ENCODE measurements at places on chromosomes 12 and 14.

DNA sequence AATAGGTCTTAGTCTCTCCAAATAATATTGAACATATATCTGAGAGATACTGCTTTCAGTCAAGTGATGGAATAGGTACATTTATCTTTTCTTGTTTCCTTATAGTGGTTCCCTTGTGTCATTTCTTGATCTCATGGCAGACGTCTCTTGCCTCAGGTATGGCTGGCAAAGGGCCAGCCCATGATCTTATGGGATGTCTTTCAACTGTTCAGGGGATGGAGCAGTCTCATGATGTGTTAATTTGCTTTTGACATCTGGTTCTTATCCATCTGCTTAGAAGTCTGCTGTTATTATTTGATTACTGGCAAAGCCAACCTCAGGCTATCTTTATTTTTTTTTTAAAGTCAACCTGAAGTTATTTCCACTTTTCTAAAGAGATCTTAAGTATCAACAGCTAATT, 262.9 kb downstream of the TMEM117 start:
- no peak for DNase-seq

GRCh38 chr14:68507544-68508081, 285.3 kb downstream of the ZFP36L1 start:
- no peak for DNase-seq

DNA sequence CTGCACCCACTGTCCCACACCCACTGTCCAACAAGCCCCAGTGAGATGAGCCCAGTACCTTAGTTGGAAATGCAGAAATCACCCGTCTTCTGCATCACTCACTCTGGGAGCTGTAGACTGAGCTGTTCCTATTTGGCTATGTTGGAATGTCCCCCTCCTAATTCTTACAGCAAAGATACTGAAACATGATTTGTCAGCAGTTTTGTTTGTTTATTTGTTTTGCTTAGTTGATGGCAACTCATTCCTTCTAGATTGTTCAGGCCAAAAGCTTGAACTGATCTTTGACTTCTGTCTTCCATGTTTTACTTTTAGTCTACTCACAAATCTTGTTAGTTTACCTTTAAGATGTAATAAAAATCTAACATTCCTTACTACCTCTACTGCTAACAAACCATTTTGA, 233.6 kb upstream of the MIS18BP1 start:
- DNase-seq = no peak

GRCh38 chr12:4943067-4943937, 33.6 kb downstream of the KCNA1 start:
- DNase-seq = no peak

GRCh38 chr14:75373616-75374015, 54.2 kb upstream of the JDP2 start:
- no peak for DNase-seq

DNA sequence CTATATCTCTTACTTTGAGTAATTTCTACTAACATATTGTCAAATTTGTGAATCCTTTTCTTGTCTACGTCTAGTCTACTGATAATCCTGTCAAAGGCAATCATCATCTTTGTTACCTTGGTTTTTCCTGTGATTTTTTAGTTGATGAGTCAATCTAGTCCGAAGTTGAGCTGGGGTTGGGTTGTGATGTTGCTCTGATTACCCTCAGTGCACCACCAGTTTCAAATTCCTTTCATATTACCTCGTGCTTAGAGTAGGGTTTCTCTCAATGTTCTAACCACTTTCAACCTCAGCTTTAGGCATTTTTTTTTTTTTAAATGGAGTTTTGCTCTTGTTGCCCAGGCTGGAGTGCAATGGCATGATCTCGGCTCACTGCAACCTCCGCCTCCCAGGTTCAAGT, 186.8 kb downstream of the BTG1 start:
- no peak for DNase-seq

DNA sequence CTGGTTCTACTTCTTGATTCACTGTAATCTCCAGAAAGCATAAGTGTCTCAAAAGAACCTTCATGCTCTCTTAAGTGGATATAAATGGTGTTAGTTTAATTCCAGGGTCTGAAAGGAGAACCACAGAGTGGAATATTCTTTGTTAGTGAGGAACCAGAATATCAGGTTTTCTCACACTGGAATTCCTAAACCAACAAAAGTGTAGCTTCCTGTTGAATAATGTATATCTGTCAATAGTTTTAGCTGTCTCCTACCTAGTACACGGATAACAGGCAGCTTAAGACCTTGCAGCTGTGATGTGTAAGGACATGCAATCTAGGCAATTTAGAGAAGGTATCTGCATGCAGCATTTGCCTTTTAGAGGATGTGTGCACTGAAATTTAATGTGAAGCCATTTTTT, 24.0 kb downstream of the LRIG3 start:
- no peak for DNase-seq

DNA sequence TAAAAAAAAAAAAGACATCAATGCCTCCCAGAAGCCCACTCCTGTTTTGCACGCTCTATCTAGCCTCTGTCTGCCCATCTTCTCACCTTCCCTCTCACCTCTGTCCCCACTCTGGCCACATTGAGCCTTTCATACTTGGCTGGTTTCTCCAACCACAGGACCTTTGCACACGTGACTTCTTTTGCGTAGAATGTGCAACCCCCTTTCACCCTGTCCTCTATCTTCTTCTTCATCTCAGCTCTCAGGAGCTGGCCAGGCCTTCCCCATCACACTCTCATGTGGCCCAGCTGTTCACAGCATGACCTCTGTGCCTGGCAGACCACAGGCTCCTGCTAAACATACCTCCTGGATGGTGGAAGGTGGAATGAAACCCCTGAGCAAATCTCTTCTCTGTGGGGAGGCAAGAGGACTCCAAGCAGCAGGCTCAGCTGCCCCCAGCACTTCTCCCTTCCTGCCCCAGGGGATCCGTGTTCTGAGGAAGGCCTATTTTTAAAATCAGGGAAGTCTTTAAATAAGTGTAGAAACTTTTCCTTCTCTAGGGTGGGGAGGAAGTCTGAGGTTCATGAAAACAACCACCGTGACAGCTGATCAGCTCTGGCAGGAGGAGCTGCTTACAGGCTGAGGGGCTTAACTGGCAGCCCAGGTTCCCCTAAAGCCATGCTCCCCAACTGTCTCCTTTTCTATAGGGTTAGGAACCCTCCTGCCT, 11.6 kb downstream of the HVCN1 start:
- DNase-seq = no peak

GRCh38 chr12:124359671-124360581, 65.0 kb downstream of the RFLNA start:
- peak; percentile 87 for DNase-seq

- no peak for DNase-seq
Observed at GRCh38 chr14:43983721-43984120, 523.4 kb downstream of the FSCB start.

- no peak for DNase-seq
Observed at GRCh38 chr12:117039891-117040309, 59.3 kb downstream of the TESC start.

DNA sequence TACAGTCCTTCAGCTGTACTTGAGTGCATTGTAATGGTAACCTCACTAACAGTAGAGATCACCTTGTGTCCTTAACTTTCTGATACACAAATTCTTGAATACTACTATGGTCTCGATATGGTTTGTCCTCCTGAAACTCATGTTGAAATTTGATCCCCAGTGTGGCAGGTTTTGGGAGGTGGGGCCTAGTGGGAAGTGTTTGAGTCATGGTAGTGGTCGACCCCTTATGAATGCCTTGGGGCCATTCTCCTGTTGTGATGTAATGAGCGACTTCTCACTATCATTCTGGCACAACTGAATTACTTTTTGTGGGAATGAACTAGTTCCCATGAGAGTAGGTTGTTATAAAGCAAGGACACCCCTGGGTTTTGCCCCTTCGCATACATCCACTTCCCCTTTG, 52.3 kb downstream of the IPO8 start:
- no peak for DNase-seq

GRCh38 chr14:96582411-96582961, 80.3 kb downstream of the PAPOLA start:
- no peak for DNase-seq

DNA sequence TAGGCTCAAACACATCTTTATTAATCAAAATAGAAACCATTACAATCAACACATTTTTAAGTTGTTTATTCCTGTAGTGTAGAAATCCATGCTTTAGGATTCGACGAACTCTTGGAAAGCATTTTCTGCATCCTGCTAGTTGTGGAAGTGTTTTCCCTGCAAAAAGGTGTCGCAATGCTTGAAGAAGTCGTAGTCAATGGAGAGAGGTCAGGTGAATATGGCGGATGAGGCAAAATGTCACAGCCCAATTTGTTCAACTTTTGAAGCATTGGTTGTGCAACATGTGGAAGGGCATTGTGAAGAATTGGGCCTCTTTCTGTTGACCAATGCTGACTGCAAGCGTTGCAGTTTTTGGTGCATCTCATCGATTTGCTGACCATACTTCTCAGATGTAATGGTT, 4.2 kb upstream of the ARID4A start:
- no peak for DNase-seq

DNA sequence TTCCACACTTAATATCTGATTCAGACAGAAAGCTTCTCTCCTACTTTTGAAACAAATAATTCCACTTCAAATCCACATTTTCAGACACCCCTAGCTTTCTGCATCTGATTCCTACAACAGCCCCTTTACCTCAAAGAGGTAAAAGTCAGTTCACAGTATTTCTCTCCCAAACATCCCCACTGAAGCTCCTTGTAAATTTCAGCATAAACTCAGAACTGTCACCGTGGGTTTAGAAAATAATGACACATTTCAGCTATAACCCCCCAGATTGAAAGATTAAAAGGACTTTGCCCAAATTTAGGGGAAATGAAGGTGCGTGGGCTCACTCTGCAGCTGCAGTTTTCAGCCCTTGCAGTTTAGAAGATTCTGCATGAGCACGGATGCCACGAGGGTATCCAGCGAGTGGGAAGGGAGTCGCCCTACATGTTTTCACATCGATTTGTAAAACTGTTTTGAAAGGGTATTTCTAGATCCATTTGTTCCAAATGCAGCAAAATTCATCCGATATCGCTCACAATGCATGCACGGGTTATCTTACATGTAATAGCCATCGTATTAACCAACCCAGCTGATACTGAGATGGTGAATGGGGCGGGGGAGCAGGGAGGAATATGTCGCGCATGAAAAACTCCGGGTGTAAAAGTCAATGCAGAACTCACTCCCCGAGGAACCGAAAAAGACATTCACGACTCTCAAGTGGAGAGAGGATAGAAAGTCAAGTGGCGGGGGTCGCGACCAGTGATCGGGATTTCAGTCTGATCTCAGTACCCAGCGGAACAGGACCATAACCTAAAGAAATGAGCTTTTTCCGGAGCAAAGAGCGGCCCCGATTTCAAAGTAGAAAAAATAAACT, 5.0 kb upstream of the CCND2 start:
- DNase-seq = no peak

GRCh38 chr14:89902881-89903280, 51.6 kb downstream of the EFCAB11 start:
- DNase-seq = no peak

DNA sequence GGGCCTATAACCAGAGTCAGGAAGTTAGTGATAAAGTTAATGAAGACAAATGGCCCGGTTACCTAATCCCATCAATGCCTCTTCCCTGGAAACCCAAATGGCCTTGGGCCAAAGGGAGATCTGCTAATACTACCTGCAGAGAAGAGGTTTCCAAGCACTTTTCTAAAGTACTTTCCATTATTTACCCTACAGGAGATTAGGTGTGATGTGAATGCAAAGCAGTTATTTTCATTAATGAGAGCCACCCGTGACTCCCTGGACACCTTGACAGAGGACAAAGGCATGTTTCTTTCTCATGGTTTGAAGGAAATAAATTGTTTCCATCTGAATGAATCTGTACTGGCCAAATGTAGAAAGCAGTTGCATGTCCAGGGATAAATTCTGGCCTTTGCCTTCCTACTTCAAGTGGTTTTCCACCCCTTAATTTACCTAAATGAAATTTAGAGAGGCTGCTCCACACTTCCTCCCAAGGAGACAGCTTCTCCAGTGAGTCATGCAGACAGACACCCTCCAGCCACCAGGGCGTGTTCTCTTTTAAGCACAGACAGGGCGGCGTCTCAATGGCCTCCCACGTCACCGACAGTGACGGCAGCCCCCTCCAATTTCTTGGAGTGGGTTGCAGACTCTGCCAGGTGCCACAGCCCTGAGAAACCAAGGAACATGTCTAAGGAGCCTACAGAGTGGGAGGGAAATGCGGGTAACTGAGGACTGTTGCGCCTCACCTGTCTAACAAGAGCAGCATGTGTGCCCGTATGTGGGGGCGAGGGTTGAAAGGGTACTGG, 43.9 kb upstream of the GNPNAT1 start:
- no peak for DNase-seq

DNA sequence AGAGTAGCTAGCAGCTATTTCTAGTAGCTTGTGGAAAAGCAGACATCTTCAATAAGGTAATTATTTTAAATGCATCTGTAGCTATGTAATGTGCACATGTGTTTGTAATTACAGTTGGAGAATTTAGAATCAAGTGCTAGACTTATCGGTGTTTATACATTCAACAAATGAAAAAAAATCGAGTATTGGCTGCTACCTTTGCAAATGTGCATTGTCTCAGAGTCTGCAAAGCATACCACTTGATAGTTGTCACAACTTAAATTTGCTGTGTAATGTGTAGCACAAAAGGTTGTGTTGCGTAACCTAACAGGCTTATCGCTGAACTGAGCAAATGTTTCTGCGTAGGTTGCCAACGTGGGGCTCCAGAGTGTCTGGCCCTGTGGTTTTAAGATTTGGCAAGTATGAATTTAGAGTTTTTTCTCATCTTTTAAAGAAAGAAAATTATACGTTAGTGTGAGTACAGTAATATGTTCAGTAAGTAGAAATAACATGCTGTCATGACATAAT, 44.3 kb downstream of the TMTC2 start:
- no peak for DNase-seq

DNA sequence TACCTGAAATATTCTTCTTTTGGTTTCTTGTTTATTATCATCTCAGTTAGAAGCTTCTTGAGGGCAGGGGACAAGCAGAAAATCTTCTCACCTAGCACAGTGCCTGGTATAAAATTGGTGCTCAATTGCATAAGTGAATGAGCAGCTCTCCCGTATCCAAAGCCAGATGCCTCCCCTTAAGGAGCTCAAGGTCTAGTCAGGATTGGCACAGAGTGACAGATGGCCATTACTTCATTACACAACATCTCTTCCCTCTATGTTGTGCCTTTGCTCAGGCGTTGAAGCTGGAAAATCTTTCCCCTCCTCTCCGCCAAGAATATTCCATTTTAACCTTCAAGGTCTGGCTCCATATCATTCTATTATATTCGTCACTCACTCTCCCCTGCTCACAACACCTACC, 3.6 kb downstream of the SLC4A8 start:
- DNase-seq = peak; percentile 69
